ENCODE measurements at places on chromosomes 1 and 21. TPM values are rescaled to one million over a fixed set of nuclear protein-coding genes. Genes with fewer than 3 reads are reported as not detected.

DNA sequence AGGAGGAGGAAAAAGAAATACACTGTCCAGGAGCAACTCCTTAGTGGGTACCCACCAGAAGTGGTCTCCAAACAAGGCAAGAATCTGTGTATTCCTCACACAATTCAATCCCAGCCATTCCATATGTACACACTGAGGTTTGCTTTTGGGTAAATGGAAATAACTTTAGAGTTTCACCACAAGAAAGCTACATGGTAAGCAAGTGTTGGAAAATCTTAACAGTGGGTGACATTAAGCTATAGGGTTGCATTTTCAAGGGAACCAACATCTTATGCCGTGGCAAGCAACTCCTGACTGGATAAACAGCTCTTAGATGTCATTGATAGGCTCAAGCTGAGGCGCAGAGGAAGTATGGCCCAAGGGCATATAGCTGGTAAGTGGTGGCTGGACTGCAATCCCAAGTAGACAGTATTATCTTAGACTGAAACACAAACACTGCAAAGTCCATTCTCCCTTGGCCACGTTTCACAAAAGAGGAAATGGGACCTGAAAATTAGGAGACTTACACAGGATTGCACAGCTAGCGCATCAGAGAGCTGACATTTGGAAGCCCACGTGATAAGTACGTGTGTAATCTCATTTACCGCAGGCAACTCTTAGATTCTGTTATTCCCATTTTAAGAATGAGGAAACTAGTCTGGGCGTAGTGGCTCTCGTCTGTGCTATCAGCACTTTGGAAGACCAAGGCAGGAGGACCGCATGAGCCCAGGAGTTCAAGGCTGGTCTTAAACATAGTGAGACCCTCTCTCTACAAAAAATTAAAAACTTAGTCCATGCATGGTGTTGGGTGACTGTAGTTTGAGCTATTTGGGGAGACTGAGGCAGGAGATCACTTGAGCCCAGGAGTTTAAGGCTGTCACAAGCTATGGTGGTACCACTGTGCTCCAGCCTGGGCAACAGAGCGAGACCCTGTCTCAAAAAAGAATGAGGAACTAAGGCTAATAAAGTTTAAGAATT lies 4.0 kb upstream of the BRWD1 start:
- peak; percentile 32 for DNase-seq

Gene KCNAB2
- 5.8 TPM for total RNA-seq

DNA sequence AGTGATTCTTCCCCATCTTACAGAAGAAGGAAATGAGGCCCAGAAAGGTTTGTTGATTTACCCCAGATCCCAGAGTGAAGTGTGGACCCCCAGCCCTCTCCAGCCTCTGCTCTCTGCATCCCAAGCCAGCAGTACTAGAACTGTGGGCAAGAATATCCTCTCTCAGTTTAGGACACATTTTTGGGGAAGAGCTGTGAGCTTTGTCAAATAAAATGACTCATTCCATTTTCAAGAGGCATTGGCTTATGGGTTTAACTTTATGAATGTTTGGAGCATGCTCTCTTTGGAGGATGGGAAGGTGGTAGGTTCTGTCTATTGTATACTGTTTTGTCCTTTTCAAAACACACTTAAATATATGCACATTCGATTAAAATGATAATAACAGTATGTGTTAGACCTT lies 70.6 kb upstream of the CNTN2 start:
- DNase-seq, result peak; percentile 92

DNA sequence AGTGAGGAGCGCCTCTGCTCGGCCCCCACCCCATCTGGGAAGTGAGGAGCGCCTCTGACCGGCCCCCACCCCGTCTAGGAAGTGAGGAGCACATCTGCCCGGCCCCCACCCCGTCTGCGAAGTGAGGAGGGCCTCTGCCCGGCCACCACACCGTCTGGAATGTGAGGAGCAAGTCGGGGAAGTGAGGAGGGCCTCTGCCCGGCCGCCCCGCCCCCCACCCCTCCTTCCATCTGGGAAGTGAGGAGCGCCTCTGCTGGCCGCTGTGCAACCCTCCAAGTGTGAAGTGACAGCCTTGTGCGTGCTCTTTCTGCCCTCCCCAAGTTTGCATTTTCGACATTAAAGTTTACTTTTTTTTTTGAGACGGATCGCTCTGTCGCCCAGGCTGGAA lies 5.1 kb upstream of the ZZZ3 start:
- DNase-seq, result no peak

Gene TEX38
- not detected for total RNA-seq

DNA sequence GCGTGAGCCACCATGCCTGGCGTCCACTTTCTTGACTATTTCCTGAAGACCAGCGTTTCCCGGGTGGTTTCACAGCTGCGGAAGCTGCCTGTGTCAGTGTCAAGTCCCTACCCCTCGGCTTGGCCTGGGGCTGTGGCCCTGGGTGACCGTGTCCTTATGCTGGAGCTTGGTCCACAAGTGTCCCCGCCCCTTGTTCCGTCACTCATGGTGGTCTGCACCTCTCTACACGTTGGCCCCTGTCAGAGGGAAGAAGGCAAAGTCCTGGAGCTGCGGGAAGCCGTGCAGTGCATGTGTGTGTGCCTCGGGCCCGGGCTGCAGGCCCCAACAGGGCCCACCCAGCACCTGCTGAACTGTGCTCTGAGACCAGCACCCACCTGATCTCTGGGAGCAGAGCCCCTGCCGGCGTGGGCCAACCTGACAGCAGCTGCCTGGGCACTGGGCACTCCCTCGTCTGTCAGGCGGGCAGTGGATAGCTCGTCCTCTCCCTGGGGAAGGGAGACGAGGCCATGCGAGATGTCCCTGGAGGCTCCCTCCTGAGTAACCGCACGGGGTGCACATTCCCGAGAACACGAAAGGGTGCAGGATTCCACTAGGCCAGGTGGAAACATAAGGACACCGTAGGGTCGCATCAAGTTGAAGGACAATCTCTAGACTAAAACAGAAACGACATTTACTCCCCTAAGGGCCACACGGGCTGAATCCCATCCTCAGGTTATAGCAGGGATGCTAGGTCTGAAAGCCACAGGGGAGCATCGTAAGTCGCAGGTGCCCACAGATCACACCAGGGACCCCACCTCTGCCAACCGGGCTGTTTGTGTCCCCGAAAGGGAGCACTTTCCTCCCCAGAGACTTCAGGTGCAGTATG lies 2.4 kb upstream of the C1orf159 start:
- DNase-seq, result peak; percentile 79

- no peak for DNase-seq
Measured at GRCh38 chr1:32047701-32048100, 25.0 kb upstream of the TMEM39B start.

Gene SH3D21
- total RNA-seq, result 1.8 TPM

Gene FCRL1
- total RNA-seq, result not detected

DNA sequence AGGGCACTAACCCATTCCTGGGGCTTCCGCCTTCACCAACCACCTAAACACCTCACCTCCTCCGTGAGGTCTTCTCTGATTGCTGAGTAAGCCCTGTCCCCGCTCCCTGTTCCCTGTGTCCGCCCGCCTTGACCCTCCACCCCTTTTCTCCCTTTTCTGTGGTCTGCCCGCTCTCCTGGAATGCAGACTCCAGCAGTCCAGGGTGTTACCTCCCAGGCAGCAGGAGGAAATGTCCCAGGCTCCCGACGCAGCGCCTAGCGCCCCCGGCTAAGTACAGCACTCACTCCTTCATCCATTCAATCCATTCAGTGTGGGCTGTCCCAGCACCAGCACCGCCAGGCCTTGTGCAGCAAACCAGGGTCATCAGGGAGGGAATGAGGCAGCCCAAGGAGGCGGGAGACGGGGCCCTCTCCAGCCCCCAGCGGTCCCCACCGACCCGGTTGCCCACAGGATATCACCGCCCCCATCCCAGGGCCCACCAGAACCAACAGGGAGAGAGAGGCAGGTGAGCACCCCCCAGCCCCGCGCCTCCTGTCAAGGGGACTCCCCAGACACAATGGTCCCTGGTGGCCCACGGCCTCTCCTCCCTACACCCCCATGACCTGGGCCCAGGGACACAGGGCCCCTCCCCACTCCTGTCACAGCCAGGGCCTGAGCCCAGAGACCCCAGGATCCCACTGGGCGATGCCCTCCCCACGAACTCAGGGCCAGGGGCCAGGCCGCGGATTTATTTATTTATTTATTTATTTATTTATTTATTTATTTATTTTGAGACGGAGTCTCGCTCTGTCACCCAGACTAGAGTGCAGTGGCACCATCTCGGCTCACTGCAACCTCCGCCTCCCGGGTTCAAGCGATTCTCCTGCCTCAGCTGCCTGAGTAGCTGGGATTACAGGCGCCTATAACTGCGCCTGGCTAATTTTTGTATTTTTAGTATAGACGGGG lies 10.2 kb downstream of the TNFRSF14 start:
- peak; percentile 73 for DNase-seq

DNA sequence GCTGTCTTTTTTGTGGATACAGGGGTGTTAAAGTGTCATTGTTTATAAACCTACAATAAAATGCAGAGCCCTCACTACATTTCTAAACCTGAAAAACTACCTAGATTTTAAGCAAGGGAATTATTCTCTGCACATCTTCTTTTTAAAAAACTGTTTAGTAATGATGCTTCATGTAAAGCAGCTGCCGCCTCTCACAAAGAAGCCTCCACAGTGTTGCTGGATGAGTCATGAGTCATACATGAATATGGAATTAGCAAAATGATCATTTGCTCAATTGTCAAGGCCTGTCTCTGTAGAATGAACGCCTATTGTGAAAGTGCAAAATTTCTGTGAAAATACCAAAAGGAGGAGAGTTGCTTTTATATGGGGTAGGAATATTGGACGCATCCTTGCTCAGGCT lies 259.5 kb upstream of the CHRM3 start:
- DNase-seq, result no peak

DNA sequence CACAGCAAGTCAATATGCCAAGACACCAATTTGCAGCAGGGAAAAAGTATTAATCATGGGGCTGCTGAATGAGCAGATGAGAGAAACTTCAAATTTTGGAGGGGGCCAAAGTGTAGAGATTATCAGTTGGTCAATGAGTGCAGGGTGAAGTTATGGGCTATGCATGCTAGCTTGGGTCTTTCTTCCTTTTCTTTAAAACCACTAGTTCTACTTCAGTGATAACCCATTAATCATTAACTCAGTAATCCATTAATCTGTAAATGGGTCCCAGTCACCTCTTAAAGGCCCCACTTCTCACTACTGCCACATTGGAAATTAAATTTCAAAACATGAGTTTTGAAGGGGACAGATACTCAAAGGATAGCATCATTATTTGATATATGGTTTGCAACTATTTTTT lies 688.6 kb upstream of the ADGRL4 start:
- DNase-seq, result no peak

DNA sequence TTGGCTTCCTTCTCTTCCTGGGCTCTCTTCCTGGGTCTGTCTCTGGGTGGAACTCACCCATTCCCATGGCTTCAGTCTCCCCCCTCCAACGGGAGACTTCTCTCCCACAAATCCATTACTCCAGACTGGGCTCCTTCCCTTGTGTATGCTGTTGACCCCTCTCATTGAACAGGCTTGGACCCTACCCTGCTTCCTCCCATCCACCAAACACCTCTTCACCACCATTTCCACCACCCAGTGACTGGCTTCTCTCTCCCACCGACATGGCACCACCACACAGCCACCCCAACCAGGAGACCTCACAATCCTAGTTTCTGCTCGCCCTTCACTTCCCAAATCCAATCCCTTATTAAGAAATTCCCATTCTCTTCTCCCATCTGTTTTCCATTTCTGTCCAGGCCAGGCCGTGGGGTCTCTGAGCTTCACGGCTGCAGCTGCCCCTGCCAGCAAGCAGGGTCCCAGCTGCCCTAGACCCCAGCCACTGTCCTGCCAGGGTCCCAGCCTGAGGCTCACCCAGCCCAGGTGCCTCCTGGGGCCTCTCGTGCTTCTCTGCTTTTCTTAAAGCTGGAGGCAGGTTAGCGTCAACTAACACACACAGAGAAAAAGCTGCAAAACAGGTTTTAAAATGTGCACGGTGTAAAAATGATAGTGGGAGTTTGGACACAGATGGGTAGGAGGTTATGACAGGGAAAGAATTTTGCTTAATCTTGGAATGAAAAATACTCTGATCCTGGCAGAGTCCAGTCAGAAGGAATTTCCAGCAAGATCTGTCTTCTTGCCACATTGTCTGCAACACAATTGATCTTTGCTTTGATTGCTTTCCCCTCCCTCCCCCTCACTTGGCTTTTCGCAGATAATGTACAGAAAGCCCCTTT lies 383.8 kb upstream of the VAMP3 start:
- DNase-seq, result peak; percentile 81

Gene DPH2
- total RNA-seq, result 10.3 TPM

Gene NPR1
- under 0.01 TPM for total RNA-seq

- DNase-seq, result no peak
Measured at GRCh38 chr1:62240651-62241370, 46.2 kb downstream of the L1TD1 start.

Gene LORICRIN
- total RNA-seq, result not detected

DNA sequence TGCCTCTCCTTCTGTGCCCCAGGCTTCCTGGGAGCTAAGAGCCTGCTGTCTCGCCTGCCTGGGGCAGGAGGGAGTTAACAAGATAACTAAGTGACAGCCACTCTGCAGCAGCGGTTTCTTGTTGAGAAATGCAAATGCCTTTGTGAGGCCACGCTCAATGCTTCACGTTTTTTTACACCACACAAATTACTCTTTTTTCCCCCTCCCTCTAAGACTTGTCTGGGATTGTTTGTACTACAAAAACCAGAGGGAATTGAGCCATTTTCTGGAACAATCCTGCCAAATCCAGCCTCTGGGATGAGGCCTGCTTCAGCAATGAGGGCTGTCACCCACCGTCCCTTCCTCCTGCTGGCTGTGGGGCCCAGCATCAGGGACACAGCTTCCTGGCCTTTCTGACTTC lies 119.6 kb downstream of the ACTL8 start:
- DNase-seq, result peak; percentile 66

Gene KRTAP13-3
- not detected for total RNA-seq

- DNase-seq, result no peak
Measured at GRCh38 chr1:225349826-225350225, 78.0 kb downstream of the LBR start.

DNA sequence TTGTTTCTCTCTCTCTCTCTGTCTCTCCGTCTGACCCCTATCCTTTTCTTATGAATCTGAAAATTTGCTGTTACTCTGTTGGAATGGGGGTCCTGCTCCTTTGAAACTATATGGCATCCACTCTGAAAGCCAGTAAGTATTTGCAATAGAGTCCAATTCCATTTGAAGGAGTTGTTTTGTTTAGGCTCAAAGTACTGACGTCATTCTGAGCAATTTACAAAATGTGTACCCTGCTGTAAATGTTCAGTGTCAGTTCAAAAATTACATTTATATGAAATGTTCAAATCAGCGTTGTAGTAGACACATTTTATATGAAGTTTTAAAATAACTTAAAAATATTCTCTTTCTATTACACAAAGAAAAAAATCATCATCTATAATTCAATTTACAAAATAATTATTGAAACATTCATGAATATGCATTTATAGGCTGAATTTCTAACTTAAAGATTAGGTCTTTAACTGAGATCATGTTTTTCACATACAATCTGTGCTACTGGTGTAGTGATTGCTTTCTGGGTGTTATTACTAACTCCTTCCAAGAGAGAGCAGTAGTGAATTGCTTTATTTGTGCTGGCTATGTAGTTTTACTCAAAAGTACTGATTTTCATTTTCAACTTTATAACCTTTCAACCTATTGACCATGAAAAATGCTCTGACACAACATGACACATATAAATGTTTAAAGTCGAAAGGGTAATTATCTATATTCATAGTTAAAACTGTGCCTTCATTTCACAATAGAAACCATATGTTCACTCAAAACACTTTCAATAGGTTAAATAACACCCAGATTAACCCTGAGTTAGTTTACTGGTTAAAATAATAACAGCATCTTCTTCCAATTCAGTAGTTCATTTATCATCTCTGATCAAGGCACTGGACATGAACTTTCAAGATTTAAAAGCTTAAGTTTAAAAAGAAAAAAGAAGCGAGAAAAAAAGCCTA lies 253.1 kb upstream of the ADGRL4 start:
- DNase-seq, result peak; percentile 57

- DNase-seq, result no peak
Measured at GRCh38 chr21:42514883-42515228, 1.2 kb downstream of the SLC37A1 start.
